ENCODE measurements at places on chromosomes 1 and 21.

GRCh38 chr1:183812686-183813569 lies 8.0 kb downstream of the RGL1 start:
- H3K27ac ChIP-seq: no peak overlapping the region
- peaks cover 3% of the 10 kb centered on the region for H3K4me1 ChIP-seq
- no peaks in the 10 kb centered on the region for H3K27me3 ChIP-seq
- no peak for DNase-seq
- H3K4me3 ChIP-seq: no peak overlapping the region

DNA sequence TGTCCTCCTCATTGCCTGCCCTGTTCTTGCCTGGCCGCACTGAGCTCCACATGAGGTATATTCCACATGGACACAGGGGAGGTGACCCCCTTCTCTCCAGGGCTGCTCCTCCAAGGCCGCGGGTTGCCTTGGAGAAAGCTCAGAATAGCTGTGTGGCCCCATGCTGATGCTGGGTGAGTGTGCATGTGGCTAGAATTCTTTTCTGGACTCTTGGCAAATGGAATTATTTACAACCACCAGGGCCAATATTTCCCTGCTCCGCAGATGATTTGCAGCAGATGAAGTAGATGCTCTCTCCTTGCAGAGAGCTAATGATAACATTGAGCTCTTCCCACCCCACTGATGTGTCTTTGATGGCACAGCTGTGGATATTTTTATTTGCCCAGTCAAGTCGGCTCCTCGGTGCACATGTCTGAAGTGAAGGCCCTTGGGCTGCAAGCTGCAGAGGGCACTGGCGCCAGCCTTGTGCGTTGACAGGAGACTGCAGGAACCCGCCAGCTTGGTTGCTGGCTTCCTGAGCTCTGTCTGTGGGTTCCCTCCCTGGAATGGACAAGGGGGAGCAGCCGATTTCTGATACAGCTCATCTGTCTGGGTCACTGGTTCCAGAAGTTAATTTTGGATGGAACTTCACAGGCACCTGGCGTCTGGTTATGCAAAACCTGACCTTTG lies 404.7 kb upstream of the VAMP3 start:
- no peak overlapping the region for H3K27ac ChIP-seq
- H3K27me3 ChIP-seq: no peaks in the 10 kb centered on the region
- H3K4me1 ChIP-seq: no peaks in the 10 kb centered on the region

DNA sequence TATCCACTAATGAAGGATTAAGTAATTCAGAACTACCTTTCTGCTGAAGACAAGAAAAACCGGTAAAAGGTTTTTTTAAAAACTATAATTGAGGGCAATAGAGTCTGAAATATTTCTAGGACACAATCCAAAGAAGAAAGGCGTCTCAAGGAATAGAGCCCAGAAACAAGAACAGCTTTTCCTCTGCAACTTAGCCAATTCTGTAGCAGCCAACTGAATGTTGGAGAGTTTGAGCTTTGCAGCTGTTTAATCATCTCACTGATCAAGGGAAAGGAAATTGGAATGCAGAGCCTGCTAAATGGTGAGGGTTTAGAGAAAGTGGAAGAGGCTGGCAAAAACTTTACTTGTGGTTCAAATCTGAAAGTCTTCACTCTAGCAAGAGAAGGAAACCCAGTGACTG lies 818.9 kb downstream of the KCNT2 start:
- no peaks in the 10 kb centered on the region for H3K36me3 ChIP-seq
- no peaks in the 10 kb centered on the region for H3K4me1 ChIP-seq
- H3K27ac ChIP-seq: no peak overlapping the region
- no peak for DNase-seq
- H3K27me3 ChIP-seq: no peaks in the 10 kb centered on the region

DNA sequence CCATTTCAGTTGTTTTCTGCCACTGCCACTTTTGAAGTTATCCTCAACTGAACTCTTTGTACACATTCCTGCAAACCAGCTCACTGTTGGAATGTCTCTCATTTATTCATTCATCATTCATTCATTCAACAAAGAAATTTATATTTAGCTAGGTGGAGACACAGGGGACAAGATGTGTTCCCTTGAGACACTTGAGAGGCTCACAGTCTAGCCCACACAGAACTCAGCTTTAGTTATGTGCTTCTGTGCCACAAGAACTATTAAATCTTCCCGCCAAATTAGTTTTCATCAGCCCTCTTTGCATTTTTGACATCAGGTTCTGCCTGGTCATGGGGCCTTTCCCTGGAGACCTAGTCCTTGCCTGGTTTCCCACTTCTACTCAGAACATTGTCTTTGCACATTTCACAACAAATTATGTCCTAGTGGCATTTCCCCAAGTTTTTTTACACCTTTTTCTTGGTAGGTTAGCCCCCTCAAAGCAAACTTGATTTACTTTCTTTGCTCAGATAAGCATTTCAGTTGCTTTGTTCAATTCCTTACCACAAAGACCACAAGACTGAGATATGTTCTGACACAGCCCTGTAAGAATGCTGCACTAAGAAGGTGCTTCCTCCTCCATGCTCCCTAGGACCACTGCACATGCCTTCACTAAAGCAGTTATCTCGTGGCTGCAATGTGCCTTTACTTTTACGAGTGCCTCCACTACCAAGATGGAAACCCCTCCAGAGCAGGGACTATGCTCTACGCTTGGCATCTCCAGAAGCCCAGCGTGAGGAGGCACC lies 31.0 kb downstream of the ILDR2 start:
- peaks cover 10% of the 10 kb centered on the region for H3K36me3 ChIP-seq
- H3K27ac ChIP-seq: no peak overlapping the region
- peaks cover 28% of the 10 kb centered on the region for H3K27me3 ChIP-seq
- peak; percentile 9 for DNase-seq

GRCh38 chr1:238465449-238465848 lies 574.7 kb upstream of the ZP4 start:
- H3K36me3 ChIP-seq: no peaks in the 10 kb centered on the region
- H3K4me1 ChIP-seq: no peaks in the 10 kb centered on the region
- DNase-seq: no peak
- no peak overlapping the region for H3K27ac ChIP-seq
- no peaks in the 10 kb centered on the region for H3K27me3 ChIP-seq
